ENCODE measurements at places on chromosomes 2 and 18.

DNA sequence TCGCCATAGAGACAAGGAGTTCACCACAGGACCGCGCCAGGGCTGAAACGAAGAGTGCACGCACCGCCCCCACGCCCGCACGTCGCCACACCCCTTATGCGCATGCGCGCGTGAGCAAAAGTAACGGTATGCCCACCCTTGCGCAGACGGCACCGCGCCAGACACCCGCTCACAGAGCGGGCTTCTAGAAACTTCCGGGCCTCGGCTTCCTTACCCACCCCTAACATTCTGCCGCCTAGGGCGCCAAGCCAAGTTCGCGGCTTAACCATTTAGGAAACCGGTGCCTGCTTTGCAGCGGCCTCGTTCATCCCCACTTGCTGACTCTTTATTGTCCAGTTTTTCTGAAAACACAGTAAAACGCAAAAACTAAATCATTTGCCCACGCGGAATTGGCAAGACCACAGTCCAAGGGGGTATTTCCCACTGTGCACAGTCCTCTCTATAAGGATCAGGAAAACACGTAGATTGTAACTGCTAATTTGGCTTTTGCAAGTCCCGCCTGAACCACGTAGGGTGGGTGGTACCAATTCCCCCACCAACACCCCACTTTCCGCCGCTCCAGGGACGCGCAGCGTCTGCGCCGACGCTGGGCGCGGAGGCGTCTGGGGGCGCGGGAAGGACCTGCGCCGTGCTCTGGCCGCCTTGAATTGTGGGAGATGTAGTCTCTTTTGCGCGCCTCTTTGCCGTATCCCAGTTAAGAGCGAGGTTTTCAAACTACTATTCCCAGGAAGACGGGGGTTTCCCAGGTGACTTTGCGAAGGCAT lies at the start of the genes FBXO15 and TIMM21:
Gene FBXO15, minus strand, starts transcription at position 56 of the 764 bp plus-strand sequence. Its CDS starts 49 bp downstream, at position 7.
Gene TIMM21, plus strand, starts transcription at position 745 of the 764 bp plus-strand sequence. CDS start 286 bp downstream, outside the sequence.
- H3K27ac ChIP-seq: peak within 1 kb of the TSS; percentile 98
- H3K36me3 ChIP-seq: peaks cover 15% of the 10 kb centered on the region
- H3K4me1 ChIP-seq: peaks cover 45% of the 10 kb centered on the region
- peak within 1 kb of the TSS; percentile 99 for H3K4me3 ChIP-seq
- H3K27me3 ChIP-seq: peaks cover 4% of the 10 kb centered on the region

DNA sequence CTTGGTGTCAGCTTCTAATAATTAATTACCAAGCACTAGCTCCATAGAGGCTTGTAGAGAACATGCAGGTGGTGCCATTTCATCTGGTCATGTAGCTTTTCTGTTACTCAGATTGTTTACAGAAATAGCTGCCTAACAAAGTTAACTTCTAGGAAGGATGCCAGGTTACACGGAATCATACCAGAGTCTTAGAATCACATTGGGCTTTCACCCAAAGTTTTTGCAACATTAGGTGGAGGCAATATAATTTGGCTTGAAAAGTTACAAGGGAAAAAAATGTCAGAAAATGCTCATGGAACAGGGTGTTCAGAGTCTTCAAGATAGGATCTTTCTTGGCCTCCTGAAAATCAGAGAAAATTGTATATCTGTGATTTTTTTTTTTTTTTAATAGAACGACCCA lies 135.6 kb downstream of the ARHGAP15 start:
- H3K36me3 ChIP-seq: peaks cover 46% of the 10 kb centered on the region
- DNase-seq: no peak
- H3K27me3 ChIP-seq: no peaks in the 10 kb centered on the region
- H3K4me1 ChIP-seq: peaks cover 30% of the 10 kb centered on the region
- H3K27ac ChIP-seq: no peak overlapping the region

DNA sequence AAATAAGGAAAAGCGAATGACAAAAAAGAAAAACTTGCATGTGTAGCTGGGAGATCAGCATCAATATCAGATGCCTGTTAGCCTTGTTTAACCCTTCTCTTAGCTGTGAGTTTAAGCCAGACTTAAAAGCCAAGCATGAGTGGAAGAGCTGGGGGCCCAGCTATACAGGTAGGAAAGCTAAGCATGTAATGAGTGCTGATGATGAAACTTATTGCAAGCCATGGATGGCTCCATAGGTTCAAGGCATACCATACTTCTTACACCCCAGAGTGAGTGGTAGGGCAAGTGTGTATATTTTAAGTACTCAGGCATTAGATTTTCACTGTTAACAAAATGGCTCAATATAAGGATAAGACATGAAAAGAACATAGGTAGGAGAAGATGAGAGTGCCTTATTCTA lies 28.0 kb downstream of the RBBP8 start:
- no peak overlapping the region for H3K27ac ChIP-seq
- no peak for DNase-seq
- H3K36me3 ChIP-seq: peaks cover 59% of the 10 kb centered on the region
- H3K4me3 ChIP-seq: no peak overlapping the region
- peaks cover 24% of the 10 kb centered on the region for H3K4me1 ChIP-seq

GRCh38 chr2:216413882-216414281 lies 1.6 kb downstream of the SMARCAL1 start:
- DNase-seq: no peak
- peaks cover 2% of the 10 kb centered on the region for H3K27me3 ChIP-seq
- H3K27ac ChIP-seq: no peak overlapping the region
- peaks cover 27% of the 10 kb centered on the region for H3K4me1 ChIP-seq
- H3K4me3 ChIP-seq: peak overlapping the region; percentile 98

DNA sequence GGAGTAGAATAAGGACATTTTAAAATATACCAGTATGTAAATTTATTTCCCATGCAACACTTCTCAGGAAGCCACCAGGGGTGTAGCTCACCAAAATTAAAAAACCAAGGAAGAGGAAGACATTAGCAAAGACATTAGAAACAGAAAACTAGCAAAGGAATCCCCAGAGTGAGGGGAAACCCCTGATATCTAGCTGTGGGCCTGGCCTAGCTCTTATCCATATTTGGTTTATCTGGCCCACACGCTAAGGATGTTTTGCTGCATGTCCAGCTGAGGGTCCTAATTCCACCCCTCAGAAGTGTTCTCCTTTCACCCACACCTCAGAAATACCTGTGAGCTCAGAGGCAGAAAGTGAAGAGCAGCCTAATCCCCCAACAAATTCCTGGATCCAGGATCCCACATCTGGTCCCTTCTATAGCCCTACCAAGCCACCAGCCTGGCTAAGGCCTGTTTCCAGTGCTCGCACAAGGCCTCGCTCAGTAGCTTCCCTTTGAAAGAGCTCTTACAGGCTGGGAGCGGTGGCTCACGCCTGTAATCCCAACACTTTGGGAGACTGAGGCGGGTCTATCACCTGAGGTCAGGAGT lies 17.4 kb downstream of the OSBPL1A start:
- no peak overlapping the region for H3K27ac ChIP-seq
- H3K4me1 ChIP-seq: peaks cover 8% of the 10 kb centered on the region
- H3K36me3 ChIP-seq: no peaks in the 10 kb centered on the region
- H3K4me3 ChIP-seq: no peak overlapping the region
- DNase-seq: no peak
- peaks cover 9% of the 10 kb centered on the region for H3K27me3 ChIP-seq

DNA sequence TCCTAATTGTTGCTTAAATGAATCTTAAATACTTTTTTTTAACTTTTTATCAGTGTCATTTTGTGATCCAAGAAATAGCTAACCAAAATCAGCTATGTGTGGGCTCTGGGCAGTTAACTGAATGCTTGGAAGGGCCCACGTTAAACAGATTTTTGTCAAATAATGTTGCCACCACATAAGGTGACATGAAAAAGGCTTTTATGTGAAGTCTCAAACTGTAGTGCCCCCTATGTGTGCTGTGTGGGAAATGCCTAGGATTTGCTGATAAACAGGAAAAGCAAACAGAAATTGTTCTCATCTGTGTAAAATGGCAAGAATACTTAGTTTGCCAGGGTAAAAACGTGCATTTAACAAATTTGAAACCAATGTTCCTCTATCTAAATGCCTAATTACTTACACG lies 242.2 kb downstream of the ZNF516 start:
- no peak for DNase-seq
- H3K4me1 ChIP-seq: no peaks in the 10 kb centered on the region
- H3K27me3 ChIP-seq: peaks cover 2% of the 10 kb centered on the region
- no peaks in the 10 kb centered on the region for H3K36me3 ChIP-seq
- no peak overlapping the region for H3K27ac ChIP-seq

DNA sequence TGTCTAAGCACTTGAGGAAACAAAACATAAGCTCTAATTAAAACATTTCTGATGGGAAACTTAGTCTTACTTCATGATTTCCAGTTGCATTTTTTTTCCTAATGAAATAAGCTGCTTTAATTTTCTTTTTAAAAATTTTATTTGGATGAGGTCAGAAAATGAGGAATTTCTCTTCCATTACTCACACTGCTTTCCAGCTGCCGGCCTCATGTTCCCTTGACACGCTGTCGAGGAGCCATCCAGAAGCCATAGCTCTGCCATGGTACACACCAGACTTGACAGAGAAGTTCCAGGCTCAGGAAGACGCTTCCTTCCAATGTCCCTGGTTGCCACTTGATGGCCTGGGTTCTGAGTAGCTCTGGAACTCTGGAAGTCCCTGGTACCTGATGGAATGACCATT lies 12.1 kb upstream of the MAPRE2 start:
- no peaks in the 10 kb centered on the region for H3K27me3 ChIP-seq
- no peaks in the 10 kb centered on the region for H3K36me3 ChIP-seq
- no peak for DNase-seq
- peak overlapping the region; percentile 98 for H3K27ac ChIP-seq

GRCh38 chr18:4960578-4960977 lies 236.5 kb downstream of the AKAIN1 start:
- H3K27me3 ChIP-seq: no peaks in the 10 kb centered on the region
- no peaks in the 10 kb centered on the region for H3K36me3 ChIP-seq
- H3K27ac ChIP-seq: no peak overlapping the region
- H3K4me1 ChIP-seq: no peaks in the 10 kb centered on the region

GRCh38 chr2:183250472-183250871 lies 126.2 kb downstream of the NUP35 start:
- H3K36me3 ChIP-seq: no peaks in the 10 kb centered on the region
- H3K27me3 ChIP-seq: peaks cover 3% of the 10 kb centered on the region
- no peaks in the 10 kb centered on the region for H3K4me1 ChIP-seq
- H3K27ac ChIP-seq: no peak overlapping the region
- no peak overlapping the region for H3K4me3 ChIP-seq

- H3K4me1 ChIP-seq: no peaks in the 10 kb centered on the region
- no peak overlapping the region for H3K27ac ChIP-seq
- H3K4me3 ChIP-seq: no peak overlapping the region
- DNase-seq: no peak
These were observed 332.4 kb upstream of the MYT1L start for GRCh38 chr2:2663401-2664036.

- no peak overlapping the region for H3K27ac ChIP-seq
- peaks cover 23% of the 10 kb centered on the region for H3K27me3 ChIP-seq
- no peak overlapping the region for H3K4me3 ChIP-seq
- DNase-seq: peak; percentile 60
These were observed 92.6 kb downstream of the CMPK2 start for GRCh38 chr2:6773007-6773693.

DNA sequence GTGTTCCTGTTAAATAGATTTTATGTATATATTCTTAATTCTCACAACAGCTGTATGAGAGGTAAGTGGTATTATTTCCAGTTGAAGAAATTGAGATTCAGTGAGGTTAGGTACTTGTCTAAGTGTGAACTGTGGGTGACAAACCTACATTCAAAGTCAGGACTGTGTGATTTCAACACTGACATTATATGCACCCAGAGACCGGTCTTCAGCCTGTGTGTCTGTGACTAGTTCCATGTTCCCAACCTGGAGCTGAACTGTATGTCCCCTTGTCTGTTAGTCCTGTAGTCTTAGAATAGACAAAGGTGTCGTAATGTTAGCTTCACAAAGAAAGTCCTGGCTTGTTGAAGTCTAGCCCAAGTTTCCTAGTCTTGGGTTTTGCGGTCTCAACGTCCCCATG lies 17.4 kb downstream of the PLEKHB2 start:
- no peak for DNase-seq
- no peaks in the 10 kb centered on the region for H3K27me3 ChIP-seq
- peaks cover 3% of the 10 kb centered on the region for H3K4me1 ChIP-seq
- H3K36me3 ChIP-seq: peaks cover 65% of the 10 kb centered on the region
- no peak overlapping the region for H3K4me3 ChIP-seq

DNA sequence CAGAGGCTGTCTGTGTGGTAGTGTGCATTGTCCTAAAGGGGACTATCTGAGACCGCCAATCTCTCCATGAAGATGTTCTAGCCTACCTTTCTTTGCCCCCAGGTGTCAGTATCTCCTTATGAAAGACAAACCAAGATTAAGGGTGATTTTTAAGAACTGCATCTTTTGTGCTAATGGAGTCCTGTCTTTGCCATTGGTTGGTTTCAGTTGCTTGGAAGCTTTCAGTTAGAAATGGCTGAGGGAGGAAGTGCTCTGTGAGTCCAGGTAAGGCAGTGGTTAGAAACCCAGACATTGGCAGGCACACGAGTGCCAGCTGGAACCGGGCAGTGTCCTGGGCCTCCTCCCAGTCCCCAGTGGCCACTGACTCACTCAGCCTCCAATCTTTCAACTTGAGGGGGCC lies 111.3 kb downstream of the DOCK10 start:
- no peak for DNase-seq
- peak overlapping the region; percentile 88 for H3K27ac ChIP-seq
- H3K27me3 ChIP-seq: no peaks in the 10 kb centered on the region
- H3K4me3 ChIP-seq: peak overlapping the region; percentile 56

DNA sequence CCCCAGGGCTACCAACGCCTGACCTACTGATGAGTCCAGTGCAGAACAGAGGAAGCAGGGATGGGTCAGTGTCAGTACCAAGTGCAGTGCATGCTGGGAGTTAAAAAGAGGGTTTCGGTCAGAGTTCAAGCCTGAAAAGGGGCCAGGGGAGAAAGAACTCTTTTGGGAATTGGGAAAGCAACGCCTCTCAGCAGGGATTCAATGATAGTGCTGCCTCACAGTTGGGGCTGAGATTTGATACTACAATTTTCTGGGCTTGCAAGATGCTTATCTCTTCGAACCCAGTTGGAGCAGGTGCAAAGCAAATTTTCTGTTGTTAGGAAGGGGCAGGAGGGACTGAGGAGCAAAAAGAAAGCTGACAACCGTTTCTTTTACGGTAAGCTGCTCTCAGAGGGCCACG lies 82.6 kb downstream of the CERKL start:
- no peak for DNase-seq
- no peak overlapping the region for H3K4me3 ChIP-seq
- peaks cover 25% of the 10 kb centered on the region for H3K27me3 ChIP-seq
- H3K36me3 ChIP-seq: no peaks in the 10 kb centered on the region
- no peak overlapping the region for H3K27ac ChIP-seq

DNA sequence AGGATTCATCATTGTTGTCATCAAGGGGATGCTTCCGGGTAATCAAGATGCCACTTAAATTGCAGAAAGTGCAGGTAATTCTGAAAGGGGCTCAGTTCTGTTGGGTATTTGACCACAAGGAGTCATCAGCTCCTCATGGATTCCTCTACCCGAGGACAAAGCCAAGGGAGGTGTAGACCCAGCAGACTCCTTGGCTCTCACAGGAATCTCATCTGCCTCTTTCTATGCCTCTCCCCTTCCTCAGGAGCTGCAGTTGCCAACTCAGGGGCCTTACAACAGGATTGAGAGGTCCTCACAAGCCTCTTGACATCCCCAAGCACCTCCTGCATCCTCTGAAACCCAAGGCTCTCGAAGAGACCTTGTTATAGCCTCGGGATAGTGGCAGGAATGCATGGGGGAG lies 44.0 kb downstream of the ITGB6 start:
- H3K4me1 ChIP-seq: no peaks in the 10 kb centered on the region
- no peak for DNase-seq
- H3K27me3 ChIP-seq: peaks cover 6% of the 10 kb centered on the region
- no peaks in the 10 kb centered on the region for H3K36me3 ChIP-seq
- no peak overlapping the region for H3K4me3 ChIP-seq

GRCh38 chr2:228535396-228535795 lies 353.9 kb upstream of the SPHKAP start:
- H3K27ac ChIP-seq: no peak overlapping the region
- DNase-seq: no peak
- no peak overlapping the region for H3K4me3 ChIP-seq
- no peaks in the 10 kb centered on the region for H3K4me1 ChIP-seq
